Activated T-cell treated with anti-CD3 and anti-CD28 coated beads, Interleukin-2, amount 50 U/mL, for 48 hours (primary cell): ENCODE measurements at places on chromosomes 4 and X.

- no peak for DNase-seq
These were observed 1.8 kb downstream of the CCNQ start for GRCh38 chrX:153596981-153597750.

GRCh38 chr4:57065730-57066482, 44.3 kb downstream of the IGFBP7 start:
- no peak for DNase-seq

DNA sequence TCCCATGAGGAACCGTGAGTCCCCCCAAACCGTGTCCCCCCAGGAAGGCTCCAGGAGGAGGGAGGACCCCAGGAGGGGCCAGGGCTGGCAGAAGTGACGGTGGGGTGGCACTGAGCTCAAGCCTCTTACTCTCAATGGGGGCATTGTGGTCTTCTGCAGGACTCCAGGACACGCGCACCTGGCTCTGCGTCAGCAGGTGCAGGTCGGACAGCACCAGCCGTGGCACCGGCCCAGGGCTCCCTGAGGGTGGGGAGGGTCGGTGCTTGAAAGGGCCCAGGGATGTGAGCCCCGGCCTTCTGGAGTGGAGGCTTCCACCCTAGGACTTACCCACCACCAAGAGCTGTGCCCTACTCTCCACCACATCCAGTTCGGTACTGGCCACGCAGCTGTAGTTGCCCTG, 18.3 kb downstream of the L1CAM start:
- DNase-seq, result peak; percentile 10

DNA sequence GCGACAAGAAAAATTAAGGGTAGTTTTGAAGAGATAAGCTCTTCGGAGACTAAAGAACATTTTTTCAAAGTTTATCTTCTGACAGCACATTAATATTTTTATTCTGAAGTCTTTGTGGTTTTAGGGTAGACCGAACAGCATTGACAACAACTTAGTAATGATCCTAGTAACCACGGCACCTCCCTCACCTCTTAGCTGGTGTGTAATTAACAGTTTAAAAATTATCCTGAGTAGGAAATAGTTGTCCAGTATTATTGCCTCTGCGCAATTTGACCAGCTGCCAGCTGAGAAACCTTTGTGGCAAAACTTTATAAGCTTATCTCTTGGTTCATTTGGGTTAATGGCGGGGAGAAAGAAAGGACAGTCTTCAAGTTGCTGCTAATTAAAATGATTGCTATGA, 213.6 kb downstream of the CBLL2 start:
- no peak for DNase-seq

- no peak for DNase-seq
These were observed 82.9 kb upstream of the BANK1 start for GRCh38 chr4:101707596-101707995.

DNA sequence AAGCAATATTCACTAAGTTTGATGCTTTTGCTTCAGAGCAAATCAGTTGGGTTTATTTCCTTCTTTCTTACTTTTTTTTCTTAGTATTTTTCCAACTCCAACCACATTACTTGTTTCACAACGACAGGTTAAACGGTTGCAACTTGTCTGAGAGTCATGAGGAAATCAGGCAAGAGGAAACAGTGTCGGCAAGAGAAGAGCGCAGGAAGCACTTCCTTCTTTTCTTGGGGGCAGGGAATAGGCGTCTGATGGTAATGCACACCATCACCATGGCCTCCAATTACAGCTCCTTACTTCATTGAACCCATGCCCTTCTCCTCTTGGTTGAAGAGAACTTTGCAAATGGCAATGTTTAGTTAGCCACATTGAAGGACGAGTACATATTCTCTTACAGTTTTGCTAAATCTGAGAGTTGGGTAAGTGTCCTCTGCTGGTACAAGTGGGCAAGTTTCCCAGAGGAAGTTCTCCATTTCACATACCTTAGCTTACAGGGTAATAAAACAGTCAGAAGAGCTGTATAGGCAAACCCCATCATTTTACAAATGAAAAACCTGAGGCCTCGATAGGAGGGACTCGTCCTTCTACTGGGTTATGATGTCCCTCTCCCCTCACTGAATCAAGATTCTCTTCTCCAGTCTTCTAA, 8.3 kb upstream of the CXCL8 start:
- no peak for DNase-seq
